Epithelial cell of prostate (primary cell): ENCODE measurements at places on chromosomes 7 and 10.

GRCh38 chr10:3095373-3096139 is 28.2 kb downstream of the PFKP start:
- peak; percentile 94 for DNase-seq

- DNase-seq: no peak
These were observed 2.2 kb upstream of the INPP5F start for GRCh38 chr10:119723624-119724023.

DNA sequence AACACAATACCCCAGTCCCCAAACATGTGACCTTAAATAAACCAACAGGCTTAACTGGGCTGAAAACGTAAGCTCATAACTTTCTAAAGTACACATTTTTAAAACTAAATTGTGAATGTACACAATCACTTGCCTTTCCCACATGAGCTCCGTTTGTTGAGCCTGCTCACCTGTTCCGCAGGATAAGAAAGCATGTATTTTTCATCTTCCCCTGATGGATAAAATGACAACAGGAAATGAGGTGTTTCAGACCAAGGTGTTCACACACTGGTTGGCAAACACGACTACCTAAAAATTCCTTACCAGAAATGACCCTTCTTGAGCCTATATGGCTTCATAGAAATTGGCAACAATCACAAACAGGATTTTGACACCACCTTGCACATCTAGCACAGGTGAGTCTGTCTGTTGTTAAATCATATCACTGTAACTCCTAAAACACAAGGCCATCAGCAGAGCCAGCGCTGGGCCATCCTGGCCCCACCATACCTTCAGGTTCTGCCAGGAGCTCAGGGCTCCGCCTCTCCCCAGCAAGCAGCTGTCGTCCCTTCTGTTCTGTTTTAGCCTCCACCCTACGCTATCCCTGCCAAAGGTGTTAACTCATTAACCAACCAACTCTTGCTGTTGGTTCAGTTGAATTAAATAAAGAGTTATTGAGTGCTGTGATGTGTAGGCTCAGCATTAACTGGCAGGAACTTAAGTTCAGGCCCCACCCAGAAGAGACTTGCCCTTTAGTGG is 73.6 kb upstream of the RNF32 start:
- no peak for DNase-seq

GRCh38 chr7:76051840-76052239 is 3.9 kb downstream of the MDH2 start:
- no peak for DNase-seq

- DNase-seq: no peak
These were observed 49.4 kb downstream of the FAM171A1 start for GRCh38 chr10:15321431-15322341.

- DNase-seq: no peak
These were observed 17.5 kb upstream of the PLAU start for GRCh38 chr10:73893426-73893825.

DNA sequence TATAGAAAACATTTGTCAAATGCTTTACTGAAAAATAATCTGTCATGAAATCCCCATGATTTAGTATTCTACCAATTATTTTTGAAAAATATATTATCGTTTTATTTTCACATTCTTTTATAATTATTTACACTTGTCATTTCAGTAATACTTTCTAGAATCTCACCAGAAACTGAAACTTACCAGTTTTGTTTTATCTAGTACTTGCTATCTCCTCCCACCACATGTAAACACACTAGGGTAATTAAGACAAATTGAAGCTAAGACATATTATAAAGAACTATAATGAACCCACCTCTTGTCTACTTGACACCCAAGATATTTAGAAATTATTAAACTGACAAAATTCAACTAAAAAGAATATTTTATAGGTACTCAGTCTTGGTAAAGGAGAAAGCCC is 51.5 kb upstream of the GRM3 start:
- DNase-seq: no peak

DNA sequence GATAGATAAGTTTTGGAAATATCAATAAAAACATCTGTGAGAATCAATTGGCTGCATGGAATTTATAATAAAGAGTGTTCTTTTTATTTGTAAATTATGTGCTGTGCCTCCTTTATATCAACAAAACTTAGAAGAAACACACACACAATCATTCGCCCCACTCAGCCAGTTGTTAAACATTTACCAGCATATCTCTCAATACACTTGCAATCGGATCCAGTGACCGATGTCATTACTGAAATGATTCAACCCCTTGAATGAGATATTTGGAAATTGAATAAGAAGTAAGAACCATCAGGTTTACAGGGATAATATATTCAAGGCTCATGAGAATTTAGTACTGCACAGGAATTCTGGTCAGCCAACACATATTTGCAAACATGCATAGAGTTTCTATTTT is 35.6 kb downstream of the TAF3 start:
- no peak for DNase-seq

DNA sequence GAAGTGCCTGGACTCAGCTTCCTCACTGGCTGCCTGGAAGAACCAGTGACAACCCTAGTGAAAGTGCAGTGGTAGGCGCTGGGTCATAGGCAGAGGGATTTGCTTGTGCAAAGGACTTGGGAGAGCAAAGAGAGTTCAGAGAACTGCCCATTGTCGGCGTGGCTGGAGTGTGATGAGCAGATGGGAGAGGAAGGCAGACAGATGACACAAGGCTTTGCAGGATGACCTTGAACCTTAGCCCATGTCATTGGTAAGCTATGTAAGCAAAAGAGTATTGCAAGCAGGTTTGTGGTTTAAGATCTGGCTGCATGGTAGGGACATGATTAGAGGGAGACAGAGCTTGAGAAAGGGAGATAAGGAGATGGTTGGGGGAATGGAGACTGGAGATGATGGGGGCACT is 35.3 kb upstream of the NOBOX start:
- no peak for DNase-seq

- DNase-seq: no peak
These were observed 31.9 kb downstream of the WDR11 start for GRCh38 chr10:120883071-120883470.

DNA sequence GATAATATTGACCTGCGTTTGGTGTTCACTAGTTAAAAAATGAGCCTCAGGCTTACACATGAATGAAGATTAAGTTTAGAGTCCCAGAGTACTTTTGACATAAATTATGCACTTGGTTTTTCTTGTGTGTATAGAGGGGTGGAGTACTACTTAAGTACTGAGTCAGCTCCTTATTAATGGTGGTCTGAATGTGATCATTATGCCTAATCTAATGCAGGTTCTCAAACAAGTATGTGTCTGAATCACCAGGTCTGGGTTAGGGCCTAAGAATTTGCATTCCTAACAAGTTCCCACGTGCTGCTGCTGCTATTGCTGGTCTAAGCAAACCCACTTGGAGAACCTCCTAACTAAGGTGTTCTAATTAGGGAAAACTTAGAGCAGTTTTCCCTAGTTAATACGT is 30.7 kb upstream of the STOX1 start:
- peak; percentile 87 for DNase-seq

GRCh38 chr10:6327961-6328698 is 125.4 kb downstream of the PFKFB3 start:
- DNase-seq: no peak

DNA sequence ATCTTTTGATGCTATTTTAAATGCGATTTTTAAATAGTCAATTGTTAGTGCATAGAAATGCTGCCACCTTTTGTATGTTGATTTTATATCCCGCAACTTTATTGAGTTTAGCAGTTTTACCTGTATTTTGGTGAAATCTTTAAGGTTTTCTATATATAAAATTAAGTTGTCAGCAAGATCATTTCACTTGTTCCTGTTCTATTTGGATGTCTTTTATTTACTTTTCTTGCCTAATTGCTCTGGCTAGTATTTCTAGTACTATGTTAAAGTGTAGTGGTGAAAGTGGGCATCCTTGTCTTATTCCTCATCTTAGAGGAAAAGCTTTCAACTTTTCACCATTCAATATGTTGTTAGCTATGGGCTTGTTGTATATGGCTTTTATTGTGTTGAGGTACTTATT is 813.3 kb upstream of the CELF2 start:
- no peak for DNase-seq

DNA sequence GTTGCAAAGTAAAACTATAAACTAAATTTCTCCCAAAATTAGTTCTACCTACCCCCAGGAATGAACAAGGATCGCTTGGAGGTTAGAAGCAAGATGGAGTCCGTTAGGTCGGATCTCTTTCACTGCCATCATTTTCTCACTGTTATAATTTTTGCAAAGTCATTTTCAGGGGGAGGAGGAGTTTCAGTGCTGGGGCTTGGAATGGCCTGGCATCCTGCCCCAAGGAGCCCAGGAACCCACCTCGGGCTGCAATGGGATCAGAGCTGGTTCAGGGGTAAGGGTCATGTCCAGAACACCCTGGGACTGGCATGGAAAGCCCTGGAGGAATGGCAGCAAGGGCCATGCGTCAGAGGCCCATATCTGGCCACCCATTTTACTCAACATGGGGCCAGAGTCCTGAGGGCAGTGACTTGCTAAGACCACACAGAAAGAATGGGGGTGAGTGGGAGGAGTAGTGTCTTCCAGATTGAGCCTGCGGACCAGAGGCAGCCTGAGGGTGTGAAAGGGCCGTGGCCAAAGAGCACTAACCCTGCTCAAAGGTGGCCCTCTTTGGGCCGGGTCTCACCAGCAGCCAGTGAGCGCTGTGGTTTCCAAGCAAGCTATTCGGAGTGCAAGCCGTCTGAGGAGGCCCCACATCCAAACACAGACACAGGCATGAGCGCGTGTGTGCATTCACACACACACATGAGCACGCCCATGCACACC is 31.8 kb downstream of the GPRIN2 start:
- no peak for DNase-seq

- DNase-seq: peak; percentile 45
These were observed 1531.1 kb upstream of the LRRTM3 start for GRCh38 chr10:65394502-65395297.

- DNase-seq: no peak
These were observed 153.0 kb upstream of the RHOBTB1 start for GRCh38 chr10:61097026-61097425.

- no peak for DNase-seq
These were observed 20.6 kb downstream of the ZNF777 start for GRCh38 chr7:149440222-149440621.

- no peak for DNase-seq
These were observed 116.4 kb downstream of the PTEN start for GRCh38 chr10:87979847-87980246.

DNA sequence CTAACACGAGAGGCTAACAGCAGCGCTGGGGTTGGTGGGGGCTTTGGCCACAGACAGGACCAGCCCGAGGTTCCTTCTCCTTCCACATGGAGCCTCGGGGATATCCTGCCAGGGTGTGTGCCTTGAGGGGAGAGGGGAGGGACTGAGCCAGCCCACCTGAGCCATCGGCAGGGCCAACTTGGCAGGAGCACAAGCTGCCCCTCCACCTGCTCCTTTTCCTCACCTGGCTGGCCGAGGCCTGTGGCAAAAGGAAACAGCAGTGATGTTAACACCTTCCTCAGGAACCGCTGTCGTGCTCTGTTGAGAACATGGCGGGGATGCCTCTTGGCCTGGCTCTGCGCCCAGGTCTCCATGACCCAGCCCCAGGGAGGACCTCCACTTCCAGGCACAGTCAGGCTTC is 255.1 kb upstream of the PPP2R2D start:
- DNase-seq: no peak

GRCh38 chr7:67466109-67466508 is 469.5 kb downstream of the TYW1 start:
- no peak for DNase-seq

GRCh38 chr7:32299133-32299702 is 191.0 kb downstream of the LSM5 start:
- no peak for DNase-seq

DNA sequence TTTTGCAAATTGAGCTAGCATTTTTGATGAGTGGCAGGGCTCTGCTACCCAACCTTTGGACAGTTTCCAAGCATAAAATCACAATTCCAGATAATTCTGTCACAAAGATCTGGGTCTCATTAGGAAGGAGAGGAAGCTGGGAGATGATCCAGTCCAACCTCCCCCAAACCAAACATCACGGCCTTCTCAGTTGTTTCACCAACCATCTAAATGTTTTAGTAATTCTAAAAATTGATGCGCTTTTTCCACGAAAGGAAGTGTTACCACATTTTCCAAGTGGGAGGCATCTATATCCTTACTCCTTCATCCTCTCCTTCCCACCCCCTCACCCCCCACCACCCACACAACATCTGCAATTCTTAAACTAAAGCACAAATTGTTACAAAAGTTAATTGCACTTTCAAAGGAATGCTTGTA is 108.3 kb downstream of the EGFR start:
- no peak for DNase-seq

GRCh38 chr7:50207686-50208255 is 96.7 kb upstream of the IKZF1 start:
- DNase-seq: no peak

DNA sequence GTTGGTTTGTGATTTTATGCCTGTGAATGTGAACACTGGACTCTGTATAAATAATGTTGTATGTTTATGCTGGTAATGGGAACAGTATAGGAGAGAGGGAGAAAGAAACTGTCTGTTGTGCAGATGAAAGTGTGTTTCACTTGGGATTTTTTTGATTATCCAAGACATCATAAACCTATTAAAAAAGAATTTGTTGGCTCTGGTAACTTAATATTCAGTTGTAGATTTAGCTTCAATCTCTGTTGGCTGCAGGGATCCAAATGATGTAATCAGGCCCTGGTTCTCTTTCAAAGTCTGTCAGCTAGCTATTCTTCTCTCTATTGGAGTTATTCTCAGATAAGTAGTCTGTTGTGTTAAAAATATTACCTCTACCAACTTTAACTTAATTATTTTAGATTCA is 168.8 kb upstream of the RHOBTB1 start:
- no peak for DNase-seq

- no peak for DNase-seq
These were observed 19.8 kb downstream of the NUB1 start for GRCh38 chr7:151361193-151361959.

DNA sequence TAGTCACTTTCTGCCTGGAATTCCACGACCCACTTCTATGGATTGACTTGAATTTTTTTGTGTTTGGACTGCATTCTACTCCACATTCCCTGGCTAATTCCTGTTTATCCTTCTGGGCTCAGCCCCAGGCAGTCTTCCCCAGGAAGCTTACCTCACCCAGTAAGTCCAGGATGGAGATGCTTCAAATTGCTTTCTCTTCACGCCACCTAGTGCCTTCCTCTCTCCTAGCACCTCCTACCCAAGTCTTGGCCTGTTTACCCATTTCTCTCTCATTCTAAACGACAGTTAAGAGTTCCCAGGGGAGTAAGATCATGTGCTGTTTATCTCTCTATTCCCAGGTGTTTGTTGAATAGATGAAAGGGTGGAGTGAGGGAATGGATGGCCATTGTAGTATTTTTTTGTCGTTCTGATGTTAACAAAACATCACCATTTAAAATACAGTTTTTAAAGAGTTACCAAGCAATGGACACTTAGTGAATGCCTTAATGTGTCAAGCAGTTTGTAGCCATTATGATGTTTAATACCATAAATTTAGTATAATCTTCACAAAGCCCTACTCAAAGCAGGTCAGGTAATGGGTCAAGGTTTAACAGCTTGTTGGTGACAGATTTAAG is 45.5 kb upstream of the TARP start:
- peak; percentile 14 for DNase-seq

DNA sequence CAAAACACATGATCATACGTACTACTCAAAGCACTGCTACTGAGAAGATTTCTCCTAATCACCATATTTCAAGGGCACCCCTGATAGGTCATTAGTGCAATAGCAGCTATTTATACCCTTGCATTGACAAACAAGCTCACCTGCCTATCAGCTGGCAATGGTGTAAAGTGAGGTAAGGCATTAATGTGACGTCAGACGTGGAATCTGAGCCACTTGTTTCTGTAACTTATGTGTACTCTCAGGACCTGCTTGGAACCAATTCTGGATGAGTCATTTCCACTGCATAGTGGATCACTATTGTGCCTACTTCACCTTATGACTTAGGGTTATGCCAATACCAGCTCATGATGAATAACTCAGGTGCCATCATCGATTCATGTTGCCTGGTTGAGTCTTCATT is 628.5 kb upstream of the CELF2 start:
- no peak for DNase-seq
